ENCODE measurements at places on chromosomes 2 and 18.
A peak's percentile ranks its signal among the peaks of the same experiment; 100 is the strongest.

DNA sequence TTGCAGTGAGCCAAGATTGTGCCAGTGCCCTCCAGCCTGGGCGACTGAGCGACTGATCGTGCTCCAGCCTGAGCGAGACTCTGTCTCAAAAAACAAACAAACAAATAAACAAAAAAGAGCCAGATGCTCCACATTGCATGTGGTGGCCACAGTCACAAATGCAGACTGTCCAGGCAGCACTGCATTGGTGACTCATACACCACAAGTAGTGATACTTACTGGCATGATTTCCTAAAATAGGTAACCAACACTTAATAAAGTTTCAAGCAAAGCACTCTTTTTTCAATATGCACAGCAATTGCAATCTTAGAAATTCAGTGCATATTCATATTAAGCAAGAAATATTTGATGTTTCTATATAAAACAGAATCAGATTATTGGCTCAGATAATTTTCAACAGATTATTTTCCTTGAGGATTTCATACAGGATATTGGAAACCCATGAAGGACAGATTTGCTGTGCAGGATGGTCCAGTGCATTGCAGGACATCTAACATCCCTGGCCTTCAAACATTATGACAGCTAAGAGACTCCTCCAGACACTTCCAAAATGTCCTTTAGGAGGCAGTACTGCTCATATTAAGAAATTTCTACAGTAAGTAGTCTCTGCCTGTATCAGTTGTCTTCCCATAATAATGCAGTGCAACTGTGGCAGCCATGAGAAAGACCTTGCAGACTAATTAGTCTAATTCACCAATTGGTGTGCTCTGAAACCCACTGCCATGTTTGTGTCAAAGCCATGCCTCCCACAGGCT, 10.5 kb upstream of the SLC1A4 start:
- DNase-seq = no peak

DNA sequence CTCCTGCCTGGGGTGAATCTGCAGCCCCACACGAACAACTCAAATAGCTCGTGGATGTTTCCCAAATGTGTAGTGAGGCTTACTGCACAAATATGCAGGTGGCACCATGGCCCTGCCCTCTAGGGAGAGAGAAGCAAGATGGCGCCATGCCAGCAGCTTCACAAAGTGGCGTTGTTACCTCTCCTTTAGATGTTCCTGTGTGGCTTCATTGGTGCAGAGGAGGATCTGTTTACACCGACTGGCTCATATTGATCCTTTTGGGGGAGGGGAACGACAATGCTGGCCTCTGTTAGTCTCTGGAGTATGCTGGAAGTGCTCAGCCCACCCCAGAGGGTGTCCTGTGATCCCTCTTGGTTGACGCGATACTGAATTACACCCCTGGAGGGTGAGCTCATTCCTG, 99.5 kb upstream of the GATA6 start:
- DNase-seq = no peak

- no peak for DNase-seq
Observed at GRCh38 chr2:7604456-7604855, 687.2 kb downstream of the RNF144A start.

- DNase-seq = no peak
Observed at GRCh38 chr2:138081225-138082073, 117.2 kb downstream of the HNMT start.

DNA sequence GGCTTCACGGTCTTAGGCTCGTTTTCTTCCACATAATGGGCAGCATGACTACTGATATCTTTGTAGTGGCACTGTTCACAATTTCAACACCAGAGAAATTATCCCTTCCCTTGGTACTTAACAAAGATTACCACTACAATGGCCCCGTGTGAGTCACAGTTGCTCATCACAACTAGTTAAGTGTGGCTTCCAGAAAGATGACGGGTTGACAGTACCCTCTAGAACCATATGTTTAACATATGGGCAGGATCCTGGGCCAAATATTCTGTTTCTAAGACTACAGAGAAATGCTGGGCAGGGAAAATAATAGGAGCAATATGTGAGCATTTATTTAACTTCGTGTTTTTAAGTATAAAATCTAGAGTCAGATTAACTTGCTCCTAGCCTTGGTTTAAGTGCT, 780.1 kb upstream of the LINC00305 start:
- DNase-seq = no peak

- no peak for DNase-seq
Observed at GRCh38 chr18:51082571-51083267, 52.7 kb downstream of the SMAD4 start.

DNA sequence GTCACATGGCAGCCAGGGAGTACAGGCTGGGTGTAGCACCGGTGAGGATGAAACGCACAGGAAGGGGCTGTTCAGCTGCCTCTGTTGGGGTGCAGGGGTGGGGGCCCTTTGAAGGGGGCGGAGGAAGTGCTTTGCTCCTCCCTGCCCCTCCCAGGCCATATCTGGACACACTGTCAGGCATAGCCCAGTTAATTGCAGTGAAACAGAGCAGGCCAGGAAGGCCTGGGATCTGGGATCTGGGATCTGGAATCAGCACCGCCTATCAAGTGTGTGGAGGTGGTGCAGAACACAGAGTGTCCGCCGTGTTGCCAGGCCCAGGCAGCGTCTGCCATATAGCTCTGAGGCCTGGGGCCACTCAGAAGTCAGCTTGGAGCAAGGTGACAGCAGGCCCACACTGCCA, 119.3 kb upstream of the MSH2 start:
- no peak for DNase-seq

GRCh38 chr2:16096962-16097361, 156.6 kb downstream of the MYCN start:
- DNase-seq = no peak

- DNase-seq = peak; percentile 35
Observed at GRCh38 chr2:181573140-181573736, 83.7 kb downstream of the CERKL start.

GRCh38 chr2:155866477-155866876, 466.0 kb downstream of the NR4A2 start:
- no peak for DNase-seq

- DNase-seq = no peak
Observed at GRCh38 chr2:72954376-72955227, 37.3 kb downstream of the EMX1 start.

- no peak for DNase-seq
Observed at GRCh38 chr2:204201507-204201906, 264.9 kb downstream of the ICOS start.

DNA sequence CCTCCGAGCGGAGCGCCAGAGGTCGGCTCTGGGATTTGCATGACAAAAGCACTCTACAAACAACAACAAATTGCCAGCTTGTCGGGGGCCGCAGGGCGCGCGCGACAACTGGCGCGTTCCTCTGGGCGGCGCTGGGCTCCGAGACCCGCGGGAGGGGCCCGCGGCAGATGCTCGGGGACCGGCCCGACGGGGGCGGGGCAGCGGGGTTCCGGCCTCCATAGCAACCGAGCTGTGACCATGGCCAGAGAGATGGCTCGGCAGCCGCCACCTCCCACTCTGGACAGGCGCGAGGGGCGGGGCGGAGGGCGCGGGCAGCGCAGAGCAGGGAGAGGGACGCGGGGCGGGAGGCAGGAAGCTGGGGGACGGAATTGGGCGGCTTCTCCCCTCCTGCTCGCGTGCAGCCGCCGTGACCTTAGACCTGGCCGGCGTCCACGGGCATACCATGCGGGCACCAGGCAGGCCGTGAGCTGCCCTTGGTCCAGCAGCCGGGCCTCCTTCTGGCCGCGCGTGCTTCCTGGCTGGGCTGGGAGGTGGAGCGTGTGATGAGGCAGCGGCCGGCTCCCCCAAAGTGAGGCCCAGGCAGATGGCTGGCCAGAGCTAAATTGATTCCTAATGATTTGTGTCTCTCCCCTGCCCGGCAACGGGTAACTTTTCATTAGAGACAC, 171.5 kb downstream of the CELF4 start:
- DNase-seq = peak; percentile 66

DNA sequence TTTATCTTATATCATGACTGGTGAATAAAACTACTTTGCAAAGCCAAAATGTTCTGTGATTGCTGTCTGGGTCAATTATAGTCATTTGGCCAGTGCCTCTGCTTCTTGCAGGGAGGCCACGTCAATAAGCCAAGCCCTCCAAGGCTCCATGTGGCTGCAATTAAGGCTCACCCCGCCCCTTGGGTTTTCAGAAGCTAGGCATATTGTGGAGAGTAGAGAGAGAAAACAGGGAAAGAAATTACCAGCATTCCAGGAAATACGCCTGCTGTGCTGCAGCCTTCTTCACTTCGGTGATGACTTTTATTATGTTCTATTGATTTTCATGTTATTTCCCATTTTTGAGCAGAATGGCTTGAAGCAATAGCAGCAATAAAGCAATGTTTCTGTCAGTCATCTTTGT, 319.7 kb downstream of the SOX11 start:
- DNase-seq = no peak

GRCh38 chr2:30239308-30239985, 8.1 kb downstream of the LBH start:
- peak; percentile 72 for DNase-seq

- no peak for DNase-seq
Observed at GRCh38 chr18:12007063-12007462, 25.8 kb downstream of the IMPA2 start.

DNA sequence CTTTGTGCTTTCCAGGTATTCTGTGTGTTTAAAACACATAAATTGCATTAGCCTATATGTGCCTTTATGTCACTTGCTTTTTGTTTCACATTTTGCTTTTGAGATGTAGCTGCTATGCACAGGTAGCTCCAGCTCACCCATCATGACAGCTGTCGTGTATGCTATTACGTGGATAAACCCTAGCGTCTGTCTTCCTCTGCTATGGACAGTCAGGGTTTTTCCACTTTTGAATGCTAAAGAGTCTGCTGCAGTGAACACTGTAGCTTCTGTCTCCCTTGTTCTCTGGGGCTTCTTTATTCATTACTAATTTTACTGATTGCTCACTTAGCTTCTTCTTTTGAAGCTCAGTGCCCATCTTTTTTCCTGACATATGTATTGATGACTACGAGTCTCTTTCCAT, 24.7 kb upstream of the MBP start:
- DNase-seq = no peak

- DNase-seq = no peak
Observed at GRCh38 chr2:41313082-41313481, 734.7 kb upstream of the PKDCC start.

DNA sequence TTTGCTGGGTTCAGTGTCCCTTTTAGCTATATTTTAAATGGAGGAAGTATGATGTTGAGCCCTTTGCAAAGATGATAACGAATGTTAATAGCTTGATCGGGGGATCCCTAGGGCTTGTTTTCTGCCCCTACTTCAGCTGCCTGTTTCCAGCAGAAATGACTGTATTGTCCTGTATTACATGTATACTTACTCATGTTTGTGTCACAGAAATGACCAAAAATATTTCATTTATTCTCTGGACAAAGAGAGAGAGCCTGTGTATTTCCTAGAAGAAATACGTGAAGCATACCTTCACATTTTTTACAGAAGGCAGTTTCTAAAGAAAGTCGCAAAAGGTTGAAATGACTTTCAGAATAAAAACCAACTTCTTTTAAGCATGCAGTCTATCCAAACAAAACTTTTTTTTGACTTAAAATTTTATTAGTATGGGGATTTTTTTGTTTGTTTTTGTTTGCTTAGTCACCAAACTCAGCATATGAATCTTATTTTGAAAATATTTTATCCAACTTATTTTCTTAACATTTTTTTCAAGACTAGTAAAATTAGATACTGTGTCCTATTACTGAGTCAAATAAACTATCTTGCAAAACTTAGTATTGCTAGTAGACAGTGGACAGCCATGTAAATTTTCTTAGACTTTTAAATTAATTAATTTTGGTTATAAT, 68.9 kb downstream of the PTRHD1 start:
- DNase-seq = no peak

DNA sequence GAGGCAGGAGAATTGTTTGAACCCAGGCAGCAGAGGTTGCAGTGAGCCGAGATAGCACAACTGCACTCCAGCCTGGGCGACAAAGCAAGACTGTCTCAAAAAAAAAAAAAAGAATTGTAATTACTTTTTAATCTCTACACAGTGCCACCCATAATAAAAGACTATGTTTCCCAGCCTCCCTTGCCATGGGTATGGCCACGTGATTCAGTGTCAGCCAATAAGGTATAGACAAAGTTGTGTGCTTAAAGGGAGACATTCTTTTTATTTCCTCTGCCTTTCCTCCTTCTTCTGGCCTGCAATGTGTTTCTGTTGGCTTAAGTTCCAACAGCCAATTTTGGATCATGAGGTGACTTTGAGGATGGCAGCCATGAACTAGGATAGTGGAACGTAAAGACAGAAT, 406.9 kb downstream of the LNPK start:
- DNase-seq = no peak

DNA sequence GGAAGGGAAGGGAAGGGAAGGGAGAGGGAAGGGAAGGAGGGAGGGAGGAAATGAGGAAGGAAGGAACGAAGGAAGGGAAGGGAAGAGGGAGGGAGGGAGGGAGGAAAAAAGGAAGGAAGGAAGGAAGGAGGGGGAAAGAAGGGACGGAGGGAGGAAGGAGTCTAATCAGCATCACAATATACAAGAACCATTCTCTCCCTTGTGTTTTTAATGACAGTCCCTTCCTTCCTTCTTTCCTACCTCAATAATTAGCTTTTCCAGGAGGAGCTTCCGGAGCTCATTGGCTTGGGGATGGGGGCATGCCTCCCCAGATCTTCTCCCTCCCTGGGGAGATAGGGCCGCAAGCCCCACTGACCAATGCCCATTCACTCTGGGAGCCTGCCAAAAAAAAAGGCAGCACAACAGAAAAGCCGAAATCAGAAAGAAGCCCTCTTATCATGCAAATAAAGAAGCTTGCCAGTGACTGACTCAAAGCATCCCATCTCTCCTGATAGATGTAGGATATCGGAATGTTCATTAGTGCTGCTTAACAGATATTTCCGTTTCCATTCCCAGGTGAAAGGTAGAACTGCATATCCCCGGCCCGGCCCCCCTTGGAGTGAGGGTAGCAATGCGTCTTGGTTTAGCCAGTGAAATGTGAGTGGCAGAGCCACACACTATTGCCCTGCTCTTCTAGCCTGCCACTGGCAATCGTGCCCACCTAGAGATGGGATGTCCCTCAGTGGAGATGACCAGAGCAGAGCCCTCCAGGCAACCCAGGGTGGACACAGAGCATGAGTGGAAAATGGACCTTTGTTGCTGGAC, 17.8 kb upstream of the SMAD7 start:
- DNase-seq = no peak

DNA sequence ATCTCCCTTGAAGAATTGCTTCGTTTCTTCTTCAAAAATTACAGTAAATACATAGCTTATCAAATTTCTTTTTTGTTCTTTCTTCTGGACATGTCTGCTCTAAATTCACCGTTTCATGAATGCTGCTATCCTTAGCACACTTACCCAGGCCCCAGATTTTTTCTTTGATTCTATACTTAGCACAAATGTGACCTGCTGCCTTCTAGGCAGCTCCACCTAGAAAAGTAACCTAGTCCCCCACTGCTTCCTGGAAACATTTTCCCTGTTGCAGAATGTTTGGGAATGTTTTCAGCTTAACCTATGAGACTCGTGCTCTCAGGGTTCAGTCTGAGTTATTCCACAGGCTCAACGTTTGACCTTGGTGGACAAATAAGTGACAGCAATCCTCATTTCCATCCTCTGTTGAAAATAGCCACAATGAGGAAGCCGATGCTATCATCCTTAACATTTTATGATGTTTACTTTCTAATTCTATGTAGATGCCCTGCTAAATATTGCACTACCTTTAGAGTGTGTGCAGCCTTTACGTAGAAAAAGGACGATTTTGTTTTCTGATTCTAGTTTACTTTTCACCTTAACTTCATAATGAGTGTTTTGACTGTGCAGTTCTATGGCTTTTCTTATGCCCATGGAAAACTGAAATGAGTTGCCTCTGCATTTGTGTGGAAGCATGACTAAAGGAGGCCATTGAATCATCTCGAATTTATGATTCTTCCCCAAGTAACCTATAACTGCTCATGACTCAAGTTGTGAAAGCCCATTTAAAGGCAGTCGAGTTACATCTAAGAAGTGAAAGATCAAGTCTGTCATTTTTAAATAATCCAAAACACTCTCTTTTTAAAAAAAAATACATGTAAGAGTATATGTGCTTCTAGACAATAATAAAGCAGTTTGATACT, 47.7 kb downstream of the TMEM182 start:
- DNase-seq = no peak
